Lower lobe of right lung (tissue), 2 donors: ENCODE measurements at places on chromosomes 3 and 15. TPM values are rescaled to one million over a fixed set of nuclear protein-coding genes. Genes with fewer than 3 reads are reported as not detected.

DNA sequence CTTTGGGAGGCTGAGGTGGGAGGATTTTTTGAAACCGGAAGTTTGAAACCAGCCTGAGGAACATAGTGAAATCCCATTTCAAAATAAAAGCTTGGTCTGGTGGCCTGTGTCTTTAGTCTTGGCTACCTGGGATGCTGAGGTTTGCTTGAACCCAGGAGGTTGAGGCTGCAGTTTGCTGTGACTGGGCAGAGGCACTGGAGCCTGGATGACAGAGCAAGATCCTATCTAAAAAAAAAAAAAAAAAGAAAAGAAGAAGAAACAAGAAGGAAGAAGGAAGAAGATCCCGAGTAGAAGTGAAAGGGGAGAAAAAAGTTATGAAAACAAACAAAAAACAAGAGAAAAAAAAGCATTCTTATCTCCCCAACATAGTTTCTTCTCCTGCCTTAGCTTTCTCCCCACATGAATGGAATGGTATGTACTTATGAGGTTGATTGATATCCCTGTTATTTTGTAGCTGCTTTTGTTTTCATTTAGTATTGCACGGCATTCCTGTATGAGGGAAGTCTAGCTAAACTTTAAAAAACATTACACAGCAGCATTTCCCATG lies 42.4 kb downstream of the TMEM40 start:
- H3K36me3 ChIP-seq = no peaks in the 10 kb centered on the region
- no peak overlapping the region for H3K4me3 ChIP-seq
- no peaks in the 10 kb centered on the region for H3K4me1 ChIP-seq
- DNase-seq = no peak

- DNase-seq = no peak
- no peak overlapping the region for H3K27ac ChIP-seq
- no peak overlapping the region for H3K4me3 ChIP-seq
- H3K27me3 ChIP-seq = no peaks in the 10 kb centered on the region
- peaks cover 7% of the 10 kb centered on the region for H3K4me1 ChIP-seq
- H3K36me3 ChIP-seq = no peaks in the 10 kb centered on the region
Observed at GRCh38 chr3:183386651-183387050, 41.8 kb downstream of the MCF2L2 start.

DNA sequence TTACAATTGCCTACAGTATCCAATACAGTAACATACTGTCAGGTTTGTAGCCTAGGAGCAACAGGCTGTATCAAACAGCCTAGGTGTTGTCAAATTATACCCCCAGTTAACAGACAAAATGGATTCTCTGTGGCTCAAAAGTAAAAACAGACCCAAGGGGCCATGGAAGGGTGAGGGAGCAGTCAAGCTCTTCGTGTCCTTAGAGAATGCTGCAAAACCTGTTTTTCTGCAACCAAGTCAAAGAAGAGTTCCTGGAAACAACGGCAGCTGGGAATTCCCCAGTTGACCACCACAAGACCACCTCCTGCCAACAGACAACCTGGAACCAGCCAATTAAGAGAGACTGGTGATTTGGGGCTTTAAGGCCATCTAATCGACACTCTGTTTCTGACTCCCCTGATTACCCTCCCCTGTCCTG lies 11.1 kb upstream of the THUMPD3 start:
- no peak overlapping the region for H3K4me3 ChIP-seq
- H3K36me3 ChIP-seq = no peaks in the 10 kb centered on the region
- DNase-seq = no peak
- no peak overlapping the region for H3K27ac ChIP-seq

DNA sequence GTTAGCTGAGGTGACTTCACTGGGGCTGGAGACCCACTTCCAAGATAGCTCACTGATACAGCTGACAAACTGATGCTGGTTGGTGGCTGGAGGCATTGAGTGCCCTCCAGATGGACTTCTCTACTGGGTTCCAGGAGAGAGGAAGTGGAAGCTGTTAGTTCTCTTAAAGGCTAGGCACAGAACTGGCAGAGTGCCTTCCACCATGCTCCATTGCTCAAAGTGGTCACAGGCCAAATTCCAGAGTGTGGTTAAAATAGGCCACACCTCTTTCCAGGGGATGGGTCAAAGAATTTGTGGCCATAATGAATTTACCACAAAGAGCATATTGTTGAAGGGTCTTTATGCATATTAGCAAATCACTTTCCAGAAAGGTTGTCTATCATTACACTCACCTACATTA lies 74.2 kb downstream of the NMD3 start:
- no peaks in the 10 kb centered on the region for H3K4me1 ChIP-seq
- H3K27me3 ChIP-seq = no peaks in the 10 kb centered on the region
- no peaks in the 10 kb centered on the region for H3K36me3 ChIP-seq
- no peak for DNase-seq

Gene TMEM266
- total RNA-seq = 1.4 TPM

DNA sequence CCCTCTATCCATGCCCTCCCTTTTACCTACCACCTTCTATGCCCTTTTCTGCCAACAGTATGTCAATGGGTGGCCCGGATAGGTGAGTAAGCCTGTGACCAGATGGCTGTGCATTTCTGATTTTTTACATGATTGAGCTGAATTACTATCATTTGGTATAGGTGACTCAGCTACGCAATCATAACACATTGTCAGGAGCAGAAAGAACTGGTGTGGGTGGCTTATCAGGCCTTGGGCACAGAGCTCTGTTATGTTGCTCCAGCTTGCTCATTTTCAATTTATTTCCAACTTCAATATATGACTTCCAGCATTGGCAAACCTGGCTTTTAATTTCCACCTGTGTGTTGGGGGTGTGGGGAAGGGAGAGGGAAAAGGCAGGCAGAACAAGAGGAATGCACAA lies 86.6 kb upstream of the AGBL1 start:
- H3K4me3 ChIP-seq = no peak overlapping the region
- H3K36me3 ChIP-seq = no peaks in the 10 kb centered on the region
- no peaks in the 10 kb centered on the region for H3K4me1 ChIP-seq
- DNase-seq = no peak

Gene MFGE8
- total RNA-seq = 125 TPM

- peak overlapping the region; percentile 52 for H3K4me3 ChIP-seq
- H3K4me1 ChIP-seq = peaks cover 17% of the 10 kb centered on the region
- no peaks in the 10 kb centered on the region for H3K36me3 ChIP-seq
Observed at GRCh38 chr15:93087825-93088199, 1.2 kb downstream of the RGMA start.

- no peaks in the 10 kb centered on the region for H3K4me1 ChIP-seq
- no peak for DNase-seq
- no peaks in the 10 kb centered on the region for H3K27me3 ChIP-seq
- no peak overlapping the region for H3K27ac ChIP-seq
- no peak overlapping the region for H3K4me3 ChIP-seq
Observed at GRCh38 chr3:155972885-155973584, 102.6 kb downstream of the GMPS start.

DNA sequence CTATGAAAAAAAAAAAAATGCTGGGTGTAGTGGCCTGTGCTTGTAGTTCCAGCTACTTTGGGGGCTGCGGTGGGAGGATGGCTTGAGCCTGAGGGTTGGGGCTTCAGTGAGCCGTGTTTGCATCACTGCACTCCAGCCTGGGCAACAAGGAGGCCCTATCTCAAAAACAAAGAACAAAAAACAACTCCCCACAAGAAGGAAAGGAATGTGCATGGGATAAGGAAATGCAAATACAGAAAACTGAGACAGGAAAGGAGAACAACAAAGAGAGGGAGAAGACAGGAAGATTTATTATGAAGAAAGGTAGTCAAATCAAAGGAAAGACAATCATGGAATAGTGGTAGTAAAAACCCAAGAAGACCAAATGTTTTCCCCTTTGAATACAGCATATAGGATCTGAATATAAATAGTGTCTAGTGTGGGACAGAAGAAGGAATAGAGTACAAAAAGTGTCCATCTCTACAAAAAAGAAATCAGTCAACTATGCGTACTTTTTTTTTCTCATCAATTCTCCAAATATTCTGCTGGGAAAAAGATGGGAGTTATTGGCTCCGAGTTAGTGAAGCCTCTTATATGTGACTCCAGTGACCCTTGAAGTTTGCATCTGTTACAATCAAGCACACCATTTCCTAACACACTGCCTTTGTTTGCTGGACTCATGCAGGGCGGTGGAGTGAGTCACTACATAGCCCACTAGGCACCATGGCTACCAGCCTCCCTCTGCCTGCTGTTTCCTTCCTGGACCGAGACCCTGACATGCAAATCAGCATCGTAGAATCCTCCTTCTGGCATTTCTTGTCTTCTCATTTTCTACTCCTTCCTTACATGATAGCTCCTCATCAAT lies 101.2 kb upstream of the PTX3 start:
- H3K27ac ChIP-seq = no peak overlapping the region
- no peaks in the 10 kb centered on the region for H3K4me1 ChIP-seq
- no peak overlapping the region for H3K4me3 ChIP-seq
- DNase-seq = no peak

Gene TMEM207
- total RNA-seq = not detected

DNA sequence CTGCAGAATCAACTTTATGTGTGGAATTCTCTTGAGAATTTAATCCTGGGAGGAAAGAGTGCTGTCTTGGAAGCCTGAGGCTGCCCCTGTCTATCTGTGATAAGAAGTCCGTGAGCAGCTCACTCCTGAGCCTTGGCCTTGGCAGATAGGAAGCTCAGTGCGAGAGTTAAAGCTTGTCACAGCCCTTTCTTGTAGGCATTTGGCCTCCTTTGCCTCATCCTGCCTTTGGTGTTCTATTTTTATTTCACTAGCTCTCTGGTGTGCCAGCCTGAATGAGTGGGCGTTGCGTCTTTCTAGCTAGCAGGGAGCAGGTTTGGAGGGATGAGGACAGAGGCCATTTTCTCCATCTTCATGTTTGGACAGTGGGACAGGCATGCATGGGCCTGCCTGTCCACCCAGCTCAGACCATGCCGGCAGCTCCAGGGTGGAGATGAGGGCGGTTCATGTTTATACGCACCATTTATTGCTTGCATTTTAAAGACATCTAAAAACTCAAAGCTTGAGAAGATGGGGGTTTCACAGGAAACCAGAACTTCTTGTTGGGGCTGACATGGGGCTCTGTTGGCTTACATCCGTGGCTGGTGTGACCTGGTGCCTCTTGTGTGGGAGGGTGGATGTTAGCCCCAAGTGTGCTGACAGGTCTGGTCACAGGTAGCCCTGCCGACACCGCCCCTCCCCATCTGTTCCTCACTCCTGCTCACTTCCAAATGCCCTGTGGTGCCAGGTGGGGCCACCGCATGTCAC lies 29.8 kb downstream of the IRAK2 start:
- H3K4me3 ChIP-seq = no peak overlapping the region
- peak overlapping the region; percentile 79 for H3K27ac ChIP-seq
- no peaks in the 10 kb centered on the region for H3K27me3 ChIP-seq
- no peaks in the 10 kb centered on the region for H3K36me3 ChIP-seq
- no peak for DNase-seq

Gene RPN1
- total RNA-seq = 198 TPM

- no peaks in the 10 kb centered on the region for H3K36me3 ChIP-seq
- no peak overlapping the region for H3K4me3 ChIP-seq
- H3K27me3 ChIP-seq = peaks cover 21% of the 10 kb centered on the region
- peaks cover 14% of the 10 kb centered on the region for H3K4me1 ChIP-seq
Observed at GRCh38 chr3:142884531-142884930, 4.4 kb downstream of the PCOLCE2 start.

Gene GHSR
- total RNA-seq = not detected

GRCh38 chr15:77532067-77532710 lies 100.5 kb downstream of the LINGO1 start:
- H3K27me3 ChIP-seq = no peaks in the 10 kb centered on the region
- H3K27ac ChIP-seq = no peak overlapping the region
- H3K36me3 ChIP-seq = no peaks in the 10 kb centered on the region
- peaks cover 9% of the 10 kb centered on the region for H3K4me1 ChIP-seq
- no peak for DNase-seq

DNA sequence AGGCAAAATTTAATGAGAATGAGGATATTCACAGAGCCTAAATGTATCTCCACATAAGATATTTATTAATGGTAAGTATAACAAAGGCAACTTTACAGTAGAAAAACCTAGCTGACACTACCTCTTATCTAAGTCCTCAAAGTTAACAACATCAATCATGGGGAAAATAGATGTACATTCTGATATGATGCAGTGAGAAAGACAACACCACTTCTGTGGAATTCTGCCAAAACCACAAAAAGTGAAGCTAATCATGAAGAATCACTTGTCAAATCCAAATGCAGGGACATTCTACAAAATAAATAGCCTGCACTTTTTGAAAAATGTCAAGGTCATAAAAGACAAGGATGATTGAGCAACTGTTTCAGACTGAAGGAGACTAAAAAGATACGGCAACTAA lies 27.5 kb upstream of the EOMES start:
- no peaks in the 10 kb centered on the region for H3K36me3 ChIP-seq
- no peaks in the 10 kb centered on the region for H3K4me1 ChIP-seq
- H3K4me3 ChIP-seq = no peak overlapping the region
- H3K27ac ChIP-seq = no peak overlapping the region

- H3K27ac ChIP-seq = no peak overlapping the region
- H3K4me3 ChIP-seq = no peak overlapping the region
- no peaks in the 10 kb centered on the region for H3K27me3 ChIP-seq
- H3K36me3 ChIP-seq = no peaks in the 10 kb centered on the region
Observed at GRCh38 chr15:87681104-87681503, 575.4 kb downstream of the NTRK3 start.

Gene KCNMB2
- 0.56 TPM for total RNA-seq

- no peak overlapping the region for H3K4me3 ChIP-seq
- no peaks in the 10 kb centered on the region for H3K4me1 ChIP-seq
- H3K36me3 ChIP-seq = peaks cover 5% of the 10 kb centered on the region
- no peak for DNase-seq
- no peak overlapping the region for H3K27ac ChIP-seq
Observed at GRCh38 chr15:56088389-56088788, 95.0 kb upstream of the NEDD4 start.
